ENCODE measurements at places on chromosomes 13 and 19. TPM values are rescaled to one million over a fixed set of nuclear protein-coding genes. Genes with fewer than 3 reads are reported as not detected.

Gene VSTM2B
- total RNA-seq: 28.9 TPM

Gene RGS9BP
- 0.41 TPM for total RNA-seq

DNA sequence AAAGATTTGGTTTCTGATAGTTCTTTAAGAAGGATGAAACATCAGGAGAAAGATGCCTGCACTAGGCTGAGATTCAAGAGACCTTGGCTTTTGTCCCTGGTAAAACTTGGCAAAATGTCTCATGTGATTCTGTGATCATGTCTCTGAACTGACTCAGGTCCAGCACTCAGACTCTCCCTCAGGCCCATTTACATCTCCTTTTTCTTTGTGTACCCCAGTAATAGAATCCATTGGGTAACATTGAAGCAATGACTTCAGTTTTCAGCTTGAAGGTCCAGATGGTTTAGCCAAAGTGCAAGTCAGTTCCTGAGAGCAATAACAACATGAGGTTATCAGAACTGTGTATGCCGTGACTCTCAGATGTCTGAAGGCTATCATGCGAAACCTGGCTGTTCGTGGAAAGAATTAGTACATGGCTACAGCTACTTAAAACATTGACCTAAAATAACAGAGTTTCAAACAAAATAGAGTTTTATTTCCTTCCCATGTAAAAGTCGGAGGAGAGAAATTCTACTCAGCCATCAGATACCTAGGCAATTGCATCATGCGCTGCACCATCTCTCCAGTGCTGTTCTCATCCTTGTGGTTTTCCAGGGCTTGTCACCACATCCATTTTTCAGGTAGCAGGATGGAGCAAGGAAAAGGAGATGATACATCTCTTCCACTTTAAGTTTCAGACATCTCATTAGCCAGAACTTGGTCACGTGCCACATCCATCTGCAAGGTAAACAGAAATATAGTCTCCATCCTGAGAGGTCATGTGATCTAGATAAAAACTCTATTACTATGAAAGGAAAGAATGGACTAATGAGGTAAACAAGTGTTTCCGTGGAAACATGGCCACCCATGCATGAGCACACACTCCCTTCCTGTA is 117.3 kb downstream of the POSTN start:
- DNase-seq: no peak

DNA sequence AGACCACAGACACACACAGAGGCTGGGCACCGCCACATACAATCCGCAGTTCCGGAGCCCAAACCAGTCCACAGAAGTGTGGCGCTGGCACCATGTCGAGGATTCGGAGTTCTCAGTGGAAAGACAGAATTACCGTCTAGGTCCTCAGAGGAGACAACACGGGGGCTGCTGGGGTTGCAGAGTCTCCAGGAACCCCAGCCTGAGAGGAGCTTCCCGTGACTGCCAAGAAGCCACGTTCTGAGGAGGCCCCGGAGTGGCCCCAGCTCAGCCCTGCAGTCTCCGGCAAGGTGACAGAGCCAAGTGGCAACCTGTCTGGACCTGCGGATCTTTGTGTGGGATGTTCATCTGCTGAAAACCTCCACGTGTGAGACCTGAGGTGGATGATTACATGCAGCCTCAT is 7.3 kb upstream of the ADPRHL1 start:
- no peak for DNase-seq

GRCh38 chr13:111993691-111994090 is 73.3 kb upstream of the SOX1 start:
- DNase-seq: no peak

DNA sequence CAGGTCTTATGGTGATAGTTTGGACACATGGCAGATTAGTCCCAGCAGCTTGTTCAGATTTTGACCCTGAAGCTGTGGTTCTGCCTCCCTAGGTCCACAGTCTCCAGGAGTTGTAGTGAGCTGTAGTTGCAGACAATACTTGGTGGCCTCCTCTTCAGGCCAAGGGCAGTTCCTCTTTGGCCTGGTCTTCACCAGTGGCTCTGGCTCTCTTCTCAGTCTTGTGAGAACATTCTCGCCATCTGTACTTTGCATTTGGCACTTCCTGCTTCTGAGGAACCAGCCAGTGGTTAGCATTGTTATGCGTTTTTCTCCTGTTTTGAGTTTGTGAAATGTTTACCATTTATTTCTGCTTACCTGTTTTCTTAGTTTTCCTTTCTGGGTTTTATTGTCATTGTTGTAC is 40.7 kb downstream of the PCCA start:
- DNase-seq: no peak

- DNase-seq: no peak
Measured at GRCh38 chr13:75656425-75656989, 20.4 kb downstream of the LMO7 start.

GRCh38 chr19:42023121-42023942 is 29.3 kb upstream of the ATP1A3 start:
- DNase-seq: no peak

DNA sequence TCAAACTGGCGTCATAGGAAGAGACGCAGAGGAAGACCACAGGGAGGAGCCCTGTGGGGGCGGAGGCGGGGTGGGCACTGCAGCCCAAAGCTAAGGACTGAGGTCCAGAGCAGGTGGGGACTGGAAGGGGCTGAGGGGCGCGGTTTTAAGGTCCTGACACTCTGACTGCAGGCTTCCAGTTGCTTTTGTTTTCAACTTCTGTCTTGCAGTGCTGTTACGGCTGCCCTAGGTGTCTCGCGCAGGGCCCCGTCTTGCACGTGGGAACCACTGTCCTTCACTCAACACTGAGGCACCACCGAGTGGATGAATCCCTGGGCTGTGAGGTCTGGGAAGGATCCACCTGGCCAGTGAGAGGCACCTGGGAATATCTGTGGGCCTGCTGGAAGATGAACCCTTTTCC is 76.0 kb downstream of the TEX29 start:
- no peak for DNase-seq

Data from frontal cortex (tissue), 4 donors.